ENCODE measurements at places on chromosomes 3 and 15. TPM values are rescaled to one million over a fixed set of nuclear protein-coding genes. Genes with fewer than 3 reads are reported as not detected.

- no peak for DNase-seq
Measured at GRCh38 chr3:81472600-81473362, 288.7 kb downstream of the GBE1 start.

DNA sequence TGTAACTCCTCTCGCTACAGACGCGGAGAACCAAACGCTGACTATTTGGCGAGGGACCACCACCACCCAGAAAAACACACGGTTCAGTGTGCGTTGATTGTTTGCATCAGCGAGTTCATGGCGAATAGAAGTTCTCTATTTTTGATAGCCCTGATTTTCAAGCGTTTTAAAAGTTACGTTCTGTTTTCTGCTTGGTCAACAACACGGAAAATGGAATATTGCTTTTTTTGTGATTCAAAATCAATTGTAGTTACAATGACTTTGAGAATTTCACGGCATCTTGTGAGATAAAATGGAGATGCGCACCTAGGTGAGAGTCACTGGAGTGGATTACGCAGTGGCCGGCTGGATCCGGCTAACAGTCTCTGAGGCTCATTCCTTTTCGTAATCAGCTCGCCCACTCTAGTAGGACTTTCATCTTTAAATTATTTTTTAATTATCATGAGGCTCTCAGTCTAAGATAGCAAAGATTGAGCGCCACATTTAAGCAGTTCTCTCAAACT, 54.8 kb downstream of the CCDC54 start:
- DNase-seq = no peak

DNA sequence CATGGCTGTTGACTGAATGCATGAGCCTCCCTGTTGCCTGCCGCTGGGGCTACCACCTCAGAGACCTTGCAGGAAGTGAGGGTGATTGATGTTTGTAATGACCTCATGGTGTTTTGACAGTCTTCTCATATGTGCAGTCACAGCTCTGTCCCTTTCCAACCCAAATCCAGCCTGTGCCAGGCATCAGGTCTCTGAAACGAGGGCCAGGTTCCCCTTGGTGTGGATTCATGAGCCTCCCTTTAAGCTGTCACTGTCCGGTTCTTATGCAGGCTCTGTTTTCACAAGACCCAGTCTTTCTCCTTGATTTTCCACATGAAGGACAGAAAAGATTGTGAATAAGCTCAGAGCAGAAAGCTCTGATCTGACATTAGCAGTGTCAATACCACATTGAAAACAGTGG, 43.1 kb downstream of the CEMIP start:
- DNase-seq = no peak

Gene LMLN
- total RNA-seq = 12.2 TPM

Gene WNT7A
- not detected for total RNA-seq

Gene RGMA
- not detected for total RNA-seq
